Right lung (tissue), 10 donors: ENCODE measurements at places on chromosomes 6 and 20.
A peak's percentile ranks its signal among the peaks of the same experiment; 100 is the strongest.

- no peak for DNase-seq
These were observed 179.8 kb downstream of the GMPR start for GRCh38 chr6:16418151-16418550.

DNA sequence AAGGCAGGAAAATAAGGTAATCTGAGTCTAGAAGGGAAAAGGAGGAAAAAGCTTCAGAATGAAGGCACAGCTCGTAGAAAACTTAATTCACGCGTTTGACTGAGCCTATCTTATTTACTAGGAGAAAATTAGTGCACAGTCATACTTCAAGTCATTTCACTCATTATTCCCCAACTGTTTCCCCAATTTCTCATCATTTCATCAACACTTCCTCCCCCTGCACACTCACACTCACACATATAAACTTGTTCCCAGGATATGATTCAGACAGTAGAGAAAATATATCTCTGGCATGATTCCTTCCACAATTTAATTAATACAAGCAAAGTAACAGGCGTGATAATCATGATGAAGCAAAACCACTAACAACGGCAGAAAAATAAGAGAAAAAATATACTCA, 94.5 kb upstream of the F13A1 start:
- DNase-seq, result no peak

DNA sequence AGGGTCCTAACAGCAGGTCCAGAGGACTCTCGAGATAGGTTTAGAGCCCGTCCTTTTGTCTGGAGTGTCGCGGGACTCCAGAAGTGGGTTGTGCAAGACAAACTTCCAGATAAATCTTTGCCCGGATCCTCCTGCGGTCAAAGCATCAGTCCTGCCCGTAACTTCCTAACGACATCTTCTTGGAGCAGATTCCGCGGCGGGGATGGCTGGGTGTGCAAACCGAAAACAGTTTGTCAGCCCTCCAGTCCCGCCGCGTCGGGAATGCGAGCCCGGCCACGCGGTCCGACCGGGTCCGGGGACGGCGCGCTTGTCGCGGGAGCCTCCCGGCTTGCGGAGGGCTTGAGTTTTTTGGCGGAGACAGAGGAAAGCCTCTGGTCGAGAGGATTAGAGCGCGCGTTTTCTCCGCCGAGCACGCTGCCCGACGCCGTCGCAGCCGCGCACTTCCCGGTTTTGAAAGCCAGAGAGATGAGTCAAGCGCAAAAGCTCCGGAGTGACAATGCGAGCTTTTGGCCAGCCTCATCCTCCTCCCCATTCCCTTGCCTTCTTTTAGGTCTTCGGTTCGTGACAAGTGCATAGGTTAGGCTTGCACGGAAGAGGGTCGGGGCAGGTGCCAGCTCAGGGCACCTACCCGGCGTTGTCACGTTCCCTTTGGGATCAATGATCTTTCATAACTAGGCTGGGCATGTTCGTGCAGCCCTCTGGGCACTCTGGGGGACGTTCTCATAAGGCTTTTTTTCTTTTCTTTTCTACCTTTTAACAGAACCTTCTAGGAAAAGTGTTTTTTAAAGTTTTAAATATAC, 91.3 kb upstream of the PRDM1 start:
- no peak for DNase-seq

DNA sequence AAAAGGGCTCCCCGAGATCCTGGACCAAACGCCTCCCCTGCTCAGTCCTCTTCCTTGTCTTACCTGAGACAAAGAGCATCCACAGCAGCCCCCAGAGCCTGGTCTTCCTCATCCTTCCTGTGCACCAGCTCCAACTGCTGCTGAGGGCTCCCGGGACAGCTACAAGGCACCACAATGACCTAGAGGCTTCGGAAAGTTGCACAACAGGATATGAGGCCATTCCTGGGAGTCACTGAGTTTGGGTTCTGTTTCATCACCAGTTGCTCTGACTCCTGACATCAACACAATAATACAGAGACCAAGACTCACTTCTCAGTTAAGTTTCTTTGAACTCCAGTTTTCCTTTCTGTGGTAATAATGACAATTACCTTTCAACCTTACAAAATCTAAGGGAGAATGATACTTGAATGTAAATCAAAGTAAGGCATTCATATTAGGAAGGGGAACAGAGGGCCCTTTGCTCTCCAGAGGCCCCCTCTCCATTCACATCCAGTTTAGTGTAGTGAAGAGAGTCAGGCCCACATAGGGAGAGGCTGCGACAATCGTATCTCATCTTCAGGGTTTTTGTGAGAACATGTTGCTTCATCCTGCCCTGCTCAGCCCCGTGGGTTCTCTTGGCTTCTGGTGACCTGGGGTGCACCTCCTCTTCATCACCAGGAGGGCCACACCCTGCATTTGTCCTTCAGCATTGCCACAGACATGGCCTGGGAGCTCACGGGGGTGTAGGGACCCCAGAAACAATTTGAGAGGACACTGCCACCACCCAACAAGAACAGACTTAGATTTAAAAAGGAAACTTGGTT, at the start of gene TREM1:
Gene TREM1 (minus strand): TSS at position 139 of the 803 bp plus-strand sequence. CDS start 27 bp downstream, at position 112.
- DNase-seq, result peak; percentile 35
